ENCODE measurements at places on chromosomes 1 and 21. TPM values are rescaled to one million over a fixed set of nuclear protein-coding genes. Genes with fewer than 3 reads are reported as not detected.
A peak's percentile ranks its signal among the peaks of the same experiment; 100 is the strongest.

DNA sequence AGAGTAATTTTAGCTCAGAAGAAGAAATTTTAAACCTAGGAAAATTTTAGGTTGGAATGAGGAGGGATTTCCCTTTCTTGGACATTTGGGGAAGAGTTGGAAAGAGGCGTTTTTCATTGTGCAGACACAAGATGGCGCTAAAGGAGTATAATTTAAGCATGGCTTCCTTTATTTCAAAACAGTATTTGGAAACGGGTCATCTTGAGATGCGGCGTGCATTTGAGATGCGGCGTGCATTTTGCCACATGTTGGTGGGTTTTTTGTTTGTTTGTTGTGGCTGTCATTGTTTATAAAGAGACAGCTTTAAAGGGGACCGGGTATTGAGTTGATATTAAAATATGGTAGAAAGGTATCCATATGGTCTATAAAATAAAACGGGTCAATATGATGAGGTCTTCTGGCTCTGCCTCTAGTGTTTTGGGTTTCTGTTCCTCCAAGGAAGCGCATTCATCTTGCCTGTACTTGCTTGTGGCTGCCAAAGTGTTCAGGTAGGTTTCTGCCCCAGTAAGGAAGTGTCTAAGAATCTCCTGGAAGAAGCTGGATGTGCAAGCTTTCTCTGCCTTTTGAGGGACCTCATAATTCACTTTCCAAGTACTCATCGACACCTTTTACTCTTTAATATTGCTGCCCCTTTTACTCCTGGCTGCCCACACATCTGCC, 210.3 kb downstream of the SLC35F3 start:
- no peak for DNase-seq

- DNase-seq = no peak
Measured at GRCh38 chr1:14262637-14263036, 335.8 kb upstream of the KAZN start.

DNA sequence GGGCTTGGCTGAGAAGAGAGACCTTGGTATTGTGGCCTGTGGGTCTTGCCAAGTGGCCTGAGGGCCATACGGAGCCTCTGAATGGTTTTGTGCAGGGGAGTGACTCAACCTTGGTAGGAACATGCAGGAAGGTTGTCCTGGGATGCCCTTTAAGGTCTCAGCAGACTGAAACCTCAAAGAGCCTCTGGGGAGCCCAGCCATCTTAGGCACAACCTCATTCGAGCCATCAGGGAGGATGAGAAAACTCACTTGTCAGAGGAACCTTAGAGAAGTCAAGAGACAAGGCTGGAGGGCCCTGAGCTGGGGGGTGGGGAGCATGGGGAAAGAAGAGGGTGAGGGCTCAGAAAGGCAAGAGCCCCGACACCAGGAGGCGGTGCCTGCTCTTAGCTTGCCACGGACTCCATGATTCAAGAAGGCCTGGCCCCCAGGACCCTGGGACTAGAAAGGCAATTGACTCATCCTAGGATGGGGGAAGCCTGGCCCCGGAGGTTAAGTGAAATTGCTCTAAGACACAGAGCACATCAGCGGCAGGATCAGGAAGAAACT, 13.0 kb downstream of the IFI6 start:
- no peak for DNase-seq

DNA sequence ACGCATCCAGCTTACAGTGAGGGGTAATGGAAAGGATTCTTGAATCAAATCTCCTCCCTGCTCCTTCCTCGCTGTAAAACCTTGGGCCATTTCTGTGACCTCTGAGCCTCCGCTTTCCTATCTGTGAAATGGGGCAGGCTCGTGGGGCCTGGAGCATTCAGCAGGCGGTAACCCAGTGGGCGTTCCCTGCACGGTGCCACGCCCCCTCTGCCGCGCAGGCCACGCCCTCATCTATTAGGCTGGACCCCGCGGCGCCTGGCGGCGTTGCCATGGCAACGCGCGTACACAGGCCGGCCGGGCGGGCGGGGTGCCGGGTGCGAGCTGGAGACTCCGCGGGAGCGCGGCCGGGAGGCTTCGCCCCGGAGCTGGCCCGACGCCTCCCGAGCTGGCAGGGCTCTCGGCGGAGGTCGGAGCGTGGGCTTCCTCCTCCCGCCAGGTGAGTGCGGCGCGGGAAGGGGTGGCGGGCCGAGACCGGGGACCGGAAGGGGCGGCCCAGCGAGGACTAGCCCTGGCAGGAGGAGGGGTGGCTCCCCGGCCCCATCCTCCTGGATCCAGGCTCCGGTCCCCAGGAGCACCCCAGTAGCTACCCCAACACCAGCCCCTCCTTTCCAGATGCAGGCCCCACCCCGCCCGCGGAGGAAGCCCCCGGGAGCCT, at the start of gene FHAD1:
FHAD1 (plus strand) TSS at position 264 of the 655 bp plus-strand sequence. CDS start 4,562 bp downstream, outside the sequence.
- no peak for DNase-seq

- peak; percentile 18 for DNase-seq
Measured at GRCh38 chr1:109773203-109773899, 9.6 kb upstream of the EPS8L3 start.

DNA sequence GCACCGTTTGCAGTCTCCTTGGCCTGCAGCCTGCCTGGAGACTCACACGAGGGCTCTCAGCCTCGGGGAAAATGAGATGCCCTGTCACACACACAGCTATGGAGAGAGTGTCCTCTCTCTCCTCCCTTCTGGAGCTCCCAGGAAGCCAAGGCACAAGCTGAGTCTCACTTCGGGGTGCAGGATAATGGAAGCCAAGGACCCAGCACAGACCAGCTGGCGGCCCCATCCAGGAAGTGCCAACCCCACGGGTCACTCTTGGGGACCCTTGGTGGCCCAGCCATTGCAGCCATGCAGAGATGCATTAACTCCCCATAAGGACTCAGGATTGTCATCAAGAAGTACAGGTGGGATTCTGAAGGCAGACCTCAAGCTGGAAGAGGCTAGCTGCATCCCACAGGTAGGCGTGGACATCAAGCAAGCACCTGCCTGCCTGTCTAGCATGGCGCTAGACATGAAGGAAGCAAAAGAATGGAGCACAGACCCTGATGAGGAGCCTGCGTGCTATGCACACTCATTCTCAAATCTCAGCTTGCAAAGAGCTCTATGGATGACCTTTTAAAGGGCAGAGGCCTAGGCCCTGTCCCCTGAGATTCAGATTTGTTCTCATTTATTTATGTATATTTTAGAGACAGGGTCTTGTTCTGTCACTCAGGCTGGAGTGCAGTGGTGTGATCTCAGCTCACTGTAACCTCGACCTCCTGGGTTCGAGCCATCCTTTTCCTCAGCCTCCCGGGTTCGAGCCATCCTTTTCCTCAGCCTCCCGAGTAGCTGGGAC, 49.9 kb downstream of the IRF2BP2 start:
- no peak for DNase-seq

DNA sequence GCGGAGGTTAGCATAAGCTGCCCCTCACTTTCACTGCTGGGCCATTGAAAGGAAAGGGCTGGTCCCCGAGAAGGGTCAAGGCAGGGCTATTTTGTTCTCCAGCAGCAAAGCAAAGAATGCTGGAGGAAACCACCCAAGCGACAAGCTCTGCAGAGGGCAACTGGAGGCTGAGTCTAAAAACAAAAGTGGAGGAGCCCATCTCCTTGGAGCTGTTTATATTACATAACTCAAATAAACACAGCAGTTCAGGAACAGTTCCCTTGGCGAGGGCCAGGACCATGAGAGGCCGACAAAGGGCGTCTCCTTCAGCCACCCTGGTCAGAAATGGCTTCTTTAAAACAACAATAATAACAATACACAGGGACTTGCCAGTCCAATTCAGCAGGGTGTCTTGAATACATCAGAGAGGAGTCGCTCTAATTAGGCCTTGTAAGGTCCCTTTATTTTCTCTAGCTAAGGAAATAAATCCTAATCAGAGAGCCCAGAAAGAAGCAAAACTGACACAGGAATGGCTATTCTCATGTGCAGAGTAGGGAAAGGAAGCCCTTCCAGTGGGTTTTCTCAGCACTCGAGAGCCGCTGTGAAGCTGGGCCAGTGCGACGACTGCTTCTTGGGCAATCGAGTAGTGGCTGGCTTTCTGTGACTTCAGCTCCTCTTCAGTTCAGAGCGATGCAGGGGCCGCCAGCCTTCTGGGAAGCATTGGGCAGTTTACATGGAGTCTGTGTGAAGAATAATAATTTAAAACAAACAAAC, 57.0 kb upstream of the TARBP1 start:
- no peak for DNase-seq

GRCh38 chr1:186089940-186090339, 285.1 kb downstream of the TPR start:
- DNase-seq = no peak

DNA sequence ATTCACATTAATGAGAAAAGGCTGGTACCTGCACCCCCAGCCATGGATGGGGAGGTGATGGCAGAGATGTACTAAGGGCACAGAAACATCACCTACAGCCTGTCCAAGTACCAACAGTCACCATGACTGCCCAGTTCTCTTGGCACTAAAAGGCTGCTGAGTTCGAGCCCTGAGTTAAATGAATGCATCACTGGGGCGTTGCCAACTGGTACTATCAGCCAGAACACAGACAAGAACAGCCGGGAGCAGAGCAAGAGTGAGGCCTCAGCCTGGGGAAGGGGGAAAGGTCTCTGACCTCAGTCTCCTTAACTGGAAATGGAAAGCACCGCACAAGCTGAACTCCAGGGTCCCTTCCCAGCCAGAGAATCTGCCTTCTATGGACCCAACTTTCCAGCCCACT, 60.5 kb downstream of the GLIS1 start:
- DNase-seq = no peak

DNA sequence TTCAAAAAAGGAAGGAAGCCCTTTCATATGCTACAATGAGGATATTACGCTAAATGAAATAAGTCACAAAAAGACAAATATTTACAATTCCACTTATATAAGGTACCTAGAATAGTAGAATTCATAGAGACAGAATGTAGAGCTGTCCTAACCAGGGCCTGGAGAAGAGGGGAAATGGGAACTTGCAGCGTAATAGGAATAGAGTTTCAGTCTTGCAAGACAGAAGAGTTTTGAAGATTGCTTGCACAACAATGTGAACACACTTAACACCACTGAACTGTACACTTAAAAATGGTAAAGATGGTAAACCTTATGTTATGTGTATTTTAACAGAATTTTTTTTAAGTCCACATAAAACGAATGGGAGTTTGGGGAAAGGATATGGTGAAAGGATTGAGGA, 2.9 kb downstream of the CD1B start:
- DNase-seq = no peak

GRCh38 chr1:48644905-48645605, 131.6 kb downstream of the BEND5 start:
- no peak for DNase-seq

GRCh38 chr1:227947676-227948492, at the start of gene WNT9A:
Gene WNT9A, minus strand, starts transcription at chr1:227947932. Its CDS starts 45 bp downstream, at chr1:227947887.
- no peak for DNase-seq

DNA sequence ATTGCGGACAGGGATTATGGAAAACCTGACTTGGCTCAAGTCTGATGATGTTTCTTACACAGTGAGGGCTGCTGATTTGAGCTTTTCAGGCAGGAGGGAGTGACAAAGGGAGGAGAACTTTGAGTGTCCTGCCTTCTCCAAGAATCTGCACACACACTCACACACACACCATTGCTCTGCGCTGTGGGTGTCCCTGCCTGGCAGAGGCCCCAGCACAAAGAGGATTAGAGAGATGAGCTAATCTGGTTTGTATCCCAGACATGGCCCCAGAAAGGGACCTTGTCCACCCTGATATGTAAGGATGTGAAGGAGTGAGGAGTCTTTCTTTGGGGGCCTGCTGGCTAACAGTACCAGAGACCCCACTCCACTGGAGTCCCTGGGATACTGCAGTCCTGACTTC, 5.9 kb upstream of the WNT2B start:
- no peak for DNase-seq

DNA sequence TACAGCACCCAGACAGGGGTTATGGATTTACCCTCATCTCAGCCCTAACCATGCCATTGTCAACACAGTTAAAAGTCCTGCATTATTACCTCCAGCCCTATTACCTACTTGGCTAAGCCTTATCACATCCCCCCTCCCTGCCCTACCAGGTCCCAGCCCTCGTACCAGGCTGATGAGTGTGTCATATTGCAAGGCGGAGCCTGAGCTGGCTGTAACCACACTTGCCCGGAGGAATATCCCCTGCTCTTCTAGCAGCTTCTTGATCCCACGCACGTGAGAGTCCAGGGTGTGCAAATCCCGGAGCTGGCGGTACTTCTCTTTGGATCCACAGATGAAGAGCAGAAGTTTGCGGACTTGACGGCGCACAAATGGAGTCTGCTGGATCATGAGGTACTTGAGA, 87.4 kb downstream of the UBR4 start:
- DNase-seq = no peak

GRCh38 chr1:115184260-115184950, 95.1 kb upstream of the TSPAN2 start:
- DNase-seq = no peak

DNA sequence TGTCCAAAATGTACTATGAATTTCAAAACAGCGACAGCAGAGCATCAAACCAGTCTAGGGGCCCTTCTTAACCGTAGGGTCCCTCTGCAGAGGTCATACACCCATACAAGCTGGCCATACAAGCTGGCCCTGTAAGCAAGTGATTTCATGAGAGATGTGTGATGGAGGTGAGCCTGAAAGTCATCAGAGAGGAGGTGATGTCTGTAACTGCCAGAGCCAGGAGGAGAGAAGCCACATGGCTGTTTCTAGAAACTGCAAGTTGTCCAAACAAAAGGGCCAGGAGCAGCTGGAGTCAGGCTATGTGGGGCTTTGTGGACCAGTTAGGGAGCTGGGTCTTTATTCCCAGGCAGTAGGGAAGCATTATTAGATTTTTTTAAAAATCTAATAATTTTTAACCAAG, 14.8 kb upstream of the SERINC2 start:
- no peak for DNase-seq

DNA sequence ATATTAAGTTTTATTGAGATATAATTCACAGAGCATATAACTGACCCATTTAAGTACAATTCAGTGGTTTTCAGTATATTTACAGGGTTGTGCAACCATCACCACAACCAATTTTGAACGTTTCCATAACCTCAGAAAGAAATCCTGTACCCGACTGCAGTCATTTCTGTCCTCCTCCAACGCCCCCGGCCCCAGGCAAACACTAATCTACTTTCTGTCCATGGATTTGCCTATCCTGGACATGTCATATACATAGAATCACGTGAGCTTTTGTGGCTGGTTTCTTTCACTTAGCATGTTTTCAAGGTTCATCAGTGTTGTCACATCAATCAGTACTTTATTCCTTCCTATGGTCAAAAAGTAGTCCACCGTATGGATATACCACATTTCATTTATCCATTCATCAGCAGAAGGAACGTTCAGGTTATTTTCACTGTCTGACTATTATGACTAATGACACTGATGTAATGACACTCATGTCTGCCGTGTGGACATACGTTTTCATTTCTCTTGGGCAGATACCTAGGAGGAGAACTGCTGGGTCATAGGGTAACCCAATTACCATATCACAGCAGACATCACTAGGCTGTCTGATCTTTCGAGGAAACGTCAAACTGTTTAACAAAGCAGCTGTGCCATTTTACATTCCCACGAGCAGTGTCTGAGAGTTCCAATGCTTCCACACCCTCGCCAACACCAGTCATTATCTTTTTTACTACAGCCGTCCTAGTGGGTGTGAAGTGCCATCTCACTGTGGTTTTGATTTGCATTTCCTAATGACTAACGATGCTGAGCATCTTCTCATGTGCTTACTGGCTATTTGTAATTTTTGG, 30.8 kb downstream of the MRPL37 start:
- no peak for DNase-seq

RCC2 gene
- 52.5 TPM for total RNA-seq

Data from esophagus squamous epithelium (tissue), 5 donors.